ENCODE measurements at places on chromosomes 4 and X.

DNA sequence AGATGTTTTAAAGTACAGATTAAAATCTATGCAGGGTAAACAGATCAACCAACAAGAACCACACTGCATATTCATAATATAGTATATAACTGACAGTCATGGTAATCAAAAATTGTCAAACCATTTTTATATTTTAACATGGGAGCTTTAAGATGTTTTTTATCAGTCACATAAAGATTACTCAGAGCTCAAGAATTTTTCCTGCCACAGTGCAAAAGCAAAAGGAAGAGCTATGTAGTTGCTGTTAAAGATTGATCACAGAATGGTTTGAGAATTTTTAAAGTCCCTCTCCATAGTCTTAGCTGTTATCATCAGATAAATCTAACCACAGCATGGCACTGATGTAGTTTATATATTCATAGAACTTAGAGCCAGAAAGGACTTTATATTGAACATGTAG lies 8.5 kb downstream of the RAB9B start:
- no peak for DNase-seq

DNA sequence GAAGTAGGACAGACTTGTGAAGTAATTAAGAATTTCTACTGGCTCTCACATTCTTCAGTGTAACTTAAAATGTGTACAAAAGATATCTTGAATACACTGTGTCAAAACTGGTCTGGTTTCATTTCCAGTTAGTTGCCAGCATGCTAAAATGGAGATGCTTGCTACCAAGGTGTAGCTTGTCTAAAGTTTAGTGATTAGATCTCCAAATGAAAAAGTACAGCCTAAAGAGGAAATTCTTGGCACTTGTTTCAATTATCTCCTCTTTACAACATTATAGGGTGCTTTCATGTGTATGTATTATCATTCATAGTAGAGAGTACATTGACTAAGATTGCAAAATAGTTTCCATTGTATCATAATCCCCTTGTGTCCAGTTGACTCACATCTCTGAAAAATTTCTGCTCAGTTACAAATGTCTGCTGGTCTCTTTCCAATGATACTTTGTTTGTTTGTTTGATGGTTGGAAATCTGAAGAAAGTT lies 97.3 kb upstream of the SPRY1 start:
- DNase-seq: no peak

DNA sequence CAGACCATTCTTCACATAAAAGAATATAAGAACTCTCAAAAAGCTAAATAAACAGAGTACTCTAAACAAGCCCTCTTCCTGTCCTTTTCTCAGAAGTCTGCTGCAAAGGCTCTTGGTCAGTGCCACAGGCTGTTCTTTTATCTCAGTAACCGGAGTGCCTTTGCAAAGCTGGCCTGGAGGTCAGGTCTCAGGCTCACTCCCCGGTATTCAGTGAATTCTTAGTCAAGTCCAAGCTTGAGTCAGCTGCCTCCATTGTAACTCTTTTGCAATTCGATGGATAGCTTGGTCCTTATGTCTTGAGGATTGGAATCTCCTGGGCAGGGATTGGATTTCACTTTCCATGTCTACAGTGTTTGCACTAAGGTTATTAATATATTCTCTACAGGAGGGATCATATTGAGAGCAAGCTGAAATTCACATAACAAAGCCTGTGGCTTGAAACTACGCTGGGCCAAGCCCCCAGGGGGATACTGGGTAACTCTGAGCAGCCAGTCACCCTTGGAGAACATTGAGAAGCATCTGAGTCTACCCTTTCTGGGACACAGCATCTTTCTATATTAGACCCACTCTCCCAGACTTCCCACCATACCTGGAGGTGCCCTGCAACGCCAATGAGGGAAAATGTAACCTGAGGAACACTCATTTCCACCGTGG lies 10.0 kb upstream of the HS6ST2 start:
- DNase-seq: no peak

- no peak for DNase-seq
These were observed 29.6 kb downstream of the PDK3 start for GRCh38 chrX:24494647-24495075.

DNA sequence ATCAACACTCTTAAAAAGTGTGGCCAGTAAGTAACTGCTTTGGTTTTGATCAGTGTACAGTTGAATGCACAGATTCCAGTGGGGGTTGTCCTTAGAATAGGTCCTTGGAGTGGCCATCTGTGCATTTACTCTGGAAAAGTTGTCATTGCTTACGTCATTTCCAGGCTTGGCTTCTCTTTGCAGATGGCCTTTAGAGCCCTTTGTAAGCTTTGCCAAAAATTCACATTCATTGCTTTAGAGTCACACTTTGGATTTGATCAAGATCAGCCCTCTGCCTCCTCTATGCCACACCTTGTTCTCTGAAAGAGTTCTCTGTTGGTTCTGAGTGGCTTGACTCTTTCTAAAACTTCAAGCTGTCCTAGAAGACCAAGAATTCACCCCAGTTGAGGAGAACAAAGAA lies 83.9 kb downstream of the MAMLD1 start:
- DNase-seq: no peak

- DNase-seq: no peak
These were observed 84.3 kb upstream of the PGRMC2 start for GRCh38 chr4:128371876-128372275.

DNA sequence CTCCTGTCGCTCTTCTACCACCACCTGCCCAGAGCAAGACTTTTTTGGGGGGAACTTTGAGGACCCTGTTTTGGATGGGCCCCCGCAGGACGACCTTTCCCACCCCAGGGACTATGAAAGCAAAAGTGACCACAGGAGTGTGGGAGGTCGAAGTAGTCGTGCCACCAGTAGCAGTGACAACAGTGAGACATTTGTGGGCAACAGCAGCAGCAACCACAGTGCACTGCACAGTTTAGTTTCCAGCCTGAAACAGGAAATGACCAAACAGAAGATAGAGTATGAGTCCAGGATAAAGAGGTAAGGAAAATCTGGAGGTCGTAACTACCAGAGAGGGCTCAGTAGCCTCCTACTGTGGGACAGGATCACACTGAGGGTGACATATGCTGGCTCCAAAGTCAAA lies 364.5 kb downstream of the MAPK10 start:
- no peak for DNase-seq

- no peak for DNase-seq
These were observed 25.8 kb upstream of the SOD3 start for GRCh38 chr4:24769571-24769970.

- DNase-seq: no peak
These were observed 35.3 kb upstream of the NDUFC1 start for GRCh38 chr4:139337612-139338011.

DNA sequence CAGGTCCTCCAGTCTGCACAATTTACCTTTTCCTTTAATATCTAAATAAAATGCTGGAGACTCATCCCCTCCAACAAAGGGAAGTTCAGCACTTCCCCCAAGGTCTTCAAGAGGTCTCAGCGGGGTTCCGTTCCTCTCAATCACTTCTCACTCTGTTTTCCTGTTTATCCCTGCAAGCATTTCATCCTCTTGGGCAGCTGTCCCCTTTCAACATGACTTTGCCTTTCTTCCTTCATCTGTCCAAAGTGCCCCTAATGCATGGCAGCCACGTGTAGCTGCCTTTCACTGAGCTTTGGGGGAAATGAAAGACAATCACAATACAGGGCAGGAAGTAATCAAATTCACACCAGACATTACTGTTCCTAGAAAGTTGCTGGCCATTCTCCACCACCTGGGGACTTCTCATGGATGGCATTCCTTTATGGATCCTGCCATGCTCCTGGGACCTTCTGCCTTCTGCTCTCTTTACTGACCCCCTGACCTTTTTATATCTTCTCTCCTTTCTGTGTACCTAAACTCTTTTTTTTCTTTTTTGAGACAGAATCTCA lies 79.7 kb upstream of the USP9X start:
- no peak for DNase-seq

- no peak for DNase-seq
These were observed 117.1 kb upstream of the EGFL6 start for GRCh38 chrX:13452283-13452682.

DNA sequence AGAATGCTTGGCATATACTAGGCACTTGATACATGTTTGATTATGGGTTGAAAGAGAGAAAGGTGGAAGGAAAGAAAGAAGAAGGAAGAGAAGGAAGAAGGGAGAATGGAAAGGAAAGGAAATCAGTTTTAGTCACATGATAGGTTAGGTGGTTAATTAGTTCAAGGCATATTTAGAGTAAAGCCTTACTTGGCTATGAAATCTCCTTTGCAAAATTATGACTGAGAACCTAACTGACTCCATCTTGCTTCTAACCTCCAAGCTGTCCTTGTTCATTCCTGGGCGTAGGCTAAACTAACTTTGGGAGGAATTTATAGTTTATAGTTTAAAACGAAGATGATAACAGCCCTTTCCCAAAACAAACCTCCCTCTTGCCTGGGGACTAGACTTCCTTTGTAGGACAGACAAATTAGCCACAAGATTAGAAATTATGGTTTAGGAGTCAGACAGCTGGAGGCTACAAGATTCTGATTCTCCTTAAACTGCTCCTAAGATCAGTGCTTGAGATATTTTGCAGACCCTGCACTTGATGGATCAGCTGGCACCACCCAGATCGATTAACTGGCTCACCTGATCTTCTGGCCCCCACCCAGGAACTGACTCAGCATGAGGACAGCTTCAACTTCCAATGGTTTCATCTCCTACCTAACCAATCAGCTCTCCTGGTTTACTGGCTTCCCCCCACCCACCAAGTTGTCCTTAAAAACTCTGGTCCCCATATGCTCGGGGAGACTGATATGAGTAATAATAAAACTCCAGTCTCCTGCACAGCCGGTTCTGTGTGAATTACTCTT lies 55.0 kb downstream of the TXK start:
- DNase-seq: no peak

DNA sequence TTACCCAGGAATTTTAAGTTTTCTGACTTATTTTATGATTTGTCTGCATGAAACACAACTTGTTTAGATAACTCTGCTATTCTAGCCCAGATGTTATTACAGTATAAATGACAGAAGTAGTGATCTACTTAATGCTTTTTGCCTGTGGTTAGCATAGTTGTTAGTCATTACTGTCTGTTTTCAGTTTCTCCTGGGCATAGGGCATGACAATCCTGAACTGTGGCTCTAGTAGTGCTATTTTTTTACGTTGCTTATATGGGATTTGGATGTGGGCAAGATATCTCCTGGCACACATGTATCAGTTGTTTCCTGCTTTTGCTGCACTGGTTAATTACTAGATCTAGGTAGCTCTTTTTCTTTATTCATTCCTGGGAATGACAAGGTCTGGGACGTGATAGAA lies 1005.8 kb downstream of the PCDH18 start:
- DNase-seq: no peak

GRCh38 chr4:65353098-65353497 lies 317.2 kb downstream of the EPHA5 start:
- DNase-seq: no peak

- no peak for DNase-seq
These were observed 62.3 kb downstream of the CLDN22 start for GRCh38 chr4:183257808-183258207.

GRCh38 chr4:95867919-95868318 lies 28.0 kb downstream of the PDHA2 start:
- no peak for DNase-seq

DNA sequence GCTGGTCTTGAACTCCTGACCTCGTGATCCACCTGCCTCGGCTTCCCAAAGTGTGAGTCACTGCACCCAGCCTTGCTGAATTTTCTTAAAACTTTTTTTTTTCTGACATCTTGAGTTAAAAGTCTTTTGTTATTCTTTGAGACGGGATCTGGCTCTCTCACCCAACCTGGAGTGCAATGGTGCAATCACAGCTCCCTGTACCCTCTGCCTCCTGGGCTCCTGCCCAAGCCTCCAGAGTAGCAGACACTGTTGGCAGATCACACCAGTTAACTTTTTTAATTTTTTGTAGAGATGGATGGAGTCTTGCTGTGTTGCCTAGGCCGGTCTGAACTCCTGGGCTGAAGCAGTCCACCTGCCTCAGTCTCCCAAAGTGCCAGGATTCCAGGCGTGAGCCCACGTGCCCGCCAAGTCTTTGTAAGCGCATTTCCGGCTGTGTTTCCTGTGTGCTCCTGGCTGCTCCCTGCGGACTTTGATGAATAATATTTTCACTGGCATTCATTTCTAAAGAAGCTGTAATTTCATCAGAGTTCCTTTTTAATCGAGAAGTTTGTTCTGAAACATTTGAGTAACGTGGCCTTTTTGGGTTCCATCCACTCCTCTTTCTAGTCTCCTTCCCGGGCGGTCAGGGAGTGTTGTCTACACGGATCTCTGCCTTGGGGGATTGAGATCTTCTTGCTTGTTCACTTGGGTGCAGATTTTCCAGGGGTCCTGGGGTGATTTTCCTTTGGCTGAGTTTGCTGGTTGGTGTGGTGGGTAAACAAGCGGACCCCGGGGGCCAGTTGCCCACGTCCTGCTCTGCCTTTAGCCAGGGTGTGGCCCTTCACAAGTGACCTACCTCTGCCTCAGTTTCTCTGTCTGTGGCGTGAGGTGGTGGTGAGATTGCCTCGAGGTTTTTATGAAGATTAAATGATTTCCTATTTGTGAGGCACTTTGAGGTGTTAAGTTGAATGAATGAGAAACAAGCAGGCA lies 44.4 kb downstream of the PCGF3 start:
- DNase-seq: no peak

DNA sequence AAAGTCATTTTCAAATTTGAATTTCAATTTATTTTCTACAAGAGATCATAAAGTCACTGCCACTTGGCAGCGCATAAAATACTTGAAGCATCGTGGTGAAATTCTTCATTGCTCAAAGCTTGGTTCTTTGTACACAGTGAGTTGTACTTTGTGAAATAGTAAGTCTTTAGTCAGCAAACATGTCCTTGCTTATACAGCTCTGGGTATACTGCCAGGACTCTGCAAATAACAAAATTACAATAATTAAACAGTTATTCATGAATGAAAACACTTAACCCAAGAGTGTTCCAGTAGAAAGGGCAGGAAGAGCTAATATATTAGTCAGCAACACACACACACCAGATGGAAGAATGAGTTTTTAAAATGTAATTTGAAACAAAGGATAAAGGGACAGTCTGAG lies 1300.9 kb upstream of the DIAPH2 start:
- no peak for DNase-seq

DNA sequence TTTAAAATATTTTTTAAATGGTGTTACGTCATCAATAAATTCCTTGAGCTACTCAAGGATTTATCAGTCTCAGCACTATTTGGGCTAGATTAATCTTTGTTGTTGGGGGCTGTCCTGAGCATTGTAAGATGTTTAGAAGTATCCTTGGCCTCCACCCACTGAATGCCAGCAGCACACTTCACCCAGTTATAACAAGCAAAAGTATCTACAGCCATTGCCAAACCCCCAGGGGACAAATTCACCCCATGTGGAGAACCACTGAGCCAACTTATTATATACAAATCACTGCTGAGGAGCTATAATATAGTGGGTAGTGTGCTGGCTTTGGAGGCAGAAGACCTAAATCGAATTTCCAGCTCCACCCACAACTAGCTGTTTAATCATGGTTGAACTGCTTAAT lies 58.3 kb downstream of the ATP10D start:
- DNase-seq: no peak

- DNase-seq: no peak
These were observed 12.5 kb downstream of the F8 start for GRCh38 chrX:155009994-155010472.

- no peak for DNase-seq
These were observed 380.6 kb downstream of the INPP4B start for GRCh38 chr4:142465526-142465925.

- no peak for DNase-seq
These were observed 964 bp downstream of the VEGFC start for GRCh38 chr4:176791591-176792325.

GRCh38 chrX:55056820-55057674 lies 17.8 kb upstream of the PAGE2B start:
- no peak for DNase-seq
